ENCODE measurements at places on chromosomes 12 and 14.
A peak's percentile ranks its signal among the peaks of the same experiment; 100 is the strongest.

DNA sequence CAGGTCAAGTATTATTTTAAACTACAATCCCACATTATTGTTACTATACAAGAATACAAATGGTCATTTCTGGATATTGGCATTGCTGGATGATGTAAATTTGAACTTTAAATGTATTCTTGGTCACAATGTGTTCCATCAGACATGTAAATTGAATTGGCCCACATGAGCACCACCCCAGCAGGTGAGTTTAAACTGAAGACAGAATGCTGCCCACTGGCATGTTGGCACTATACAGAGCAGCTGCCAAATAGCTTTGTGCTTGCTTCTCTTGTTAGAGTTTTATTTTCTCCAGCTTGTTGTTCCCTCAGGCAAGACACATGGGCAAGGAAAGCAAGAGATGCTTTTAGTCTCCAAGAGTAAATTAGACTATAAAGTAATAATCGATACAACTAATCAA lies 98.6 kb downstream of the C12orf50 start:
- DNase-seq, result no peak

GRCh38 chr14:29898470-29898869 lies 29.2 kb downstream of the PRKD1 start:
- DNase-seq, result no peak

- DNase-seq, result no peak
Observed at GRCh38 chr14:63387711-63388110, 69.0 kb upstream of the GPHB5 start.

GRCh38 chr12:67721248-67721647 lies 72.7 kb downstream of the DYRK2 start:
- DNase-seq, result no peak

GRCh38 chr14:68266998-68267397 lies 447.4 kb downstream of the RAD51B start:
- no peak for DNase-seq

DNA sequence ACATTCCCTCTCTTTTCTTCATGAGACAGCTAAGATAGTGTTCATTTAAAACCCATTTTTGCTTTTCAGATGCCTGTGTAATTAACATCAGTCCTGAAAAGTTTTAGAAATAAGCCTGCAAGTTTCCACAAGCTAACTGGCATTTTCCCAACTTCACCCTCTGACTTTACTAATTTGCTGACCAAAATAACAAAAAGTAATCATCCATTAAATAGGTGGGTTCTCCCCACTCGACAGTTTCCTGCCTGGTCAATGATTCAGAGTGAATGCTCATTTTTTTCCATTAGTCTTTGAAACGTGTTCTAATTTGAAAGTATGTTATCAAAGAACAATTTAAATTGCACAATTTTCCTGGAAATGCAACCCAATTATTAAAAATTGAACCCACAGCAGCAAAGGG lies 23.6 kb downstream of the NELL2 start:
- no peak for DNase-seq

GRCh38 chr12:120835304-120835612 lies 68.9 kb downstream of the SPPL3 start:
- DNase-seq, result no peak

- DNase-seq, result no peak
Observed at GRCh38 chr14:32726516-32726915, 212.2 kb upstream of the NPAS3 start.

DNA sequence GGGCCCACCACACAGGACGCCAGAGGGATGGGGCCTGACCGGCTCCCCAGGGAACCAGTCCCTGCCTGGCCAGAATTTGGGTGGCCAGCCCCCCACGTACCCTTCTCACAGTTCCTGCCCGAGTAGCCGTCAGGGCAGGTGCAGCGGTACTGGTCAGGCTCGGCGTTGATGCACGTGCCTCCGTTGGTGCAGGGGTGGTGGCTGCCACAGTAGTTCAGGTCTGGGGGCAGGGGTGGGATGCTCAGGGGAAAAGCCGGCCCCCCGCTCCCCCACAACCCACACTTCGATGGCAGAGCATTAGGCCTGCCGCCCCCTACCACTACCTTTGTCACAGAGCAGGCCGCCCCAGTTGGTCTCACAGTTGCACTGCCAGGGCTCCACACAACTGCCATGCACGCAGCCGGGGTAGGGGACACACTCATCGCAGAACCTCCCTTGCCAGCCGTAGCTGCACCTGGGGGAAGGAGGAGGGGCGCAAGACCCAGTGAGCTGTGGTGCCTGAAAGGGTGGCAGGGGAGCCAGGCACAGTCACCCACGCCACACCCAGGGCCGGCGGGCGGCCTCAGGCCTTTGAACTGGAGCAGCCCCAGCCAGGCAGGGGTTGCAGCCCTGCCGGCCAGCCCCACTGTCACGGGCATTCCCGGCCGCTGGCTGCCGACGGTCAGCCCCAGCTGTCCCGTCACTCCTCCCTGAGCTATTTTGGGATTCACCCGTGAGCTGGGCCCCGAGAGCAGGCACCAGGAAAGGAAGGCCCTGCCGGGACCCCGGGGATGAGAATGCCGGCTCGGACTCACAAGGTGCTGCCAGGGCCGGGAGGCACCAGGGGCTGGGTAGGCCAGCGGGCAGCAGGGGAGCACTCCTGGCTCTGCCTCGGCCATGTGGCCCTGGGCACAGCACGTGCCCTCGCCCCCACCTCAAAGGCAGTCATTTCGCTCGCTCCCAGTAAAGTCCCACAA lies 16.5 kb downstream of the JAG2 start:
- DNase-seq, result no peak

DNA sequence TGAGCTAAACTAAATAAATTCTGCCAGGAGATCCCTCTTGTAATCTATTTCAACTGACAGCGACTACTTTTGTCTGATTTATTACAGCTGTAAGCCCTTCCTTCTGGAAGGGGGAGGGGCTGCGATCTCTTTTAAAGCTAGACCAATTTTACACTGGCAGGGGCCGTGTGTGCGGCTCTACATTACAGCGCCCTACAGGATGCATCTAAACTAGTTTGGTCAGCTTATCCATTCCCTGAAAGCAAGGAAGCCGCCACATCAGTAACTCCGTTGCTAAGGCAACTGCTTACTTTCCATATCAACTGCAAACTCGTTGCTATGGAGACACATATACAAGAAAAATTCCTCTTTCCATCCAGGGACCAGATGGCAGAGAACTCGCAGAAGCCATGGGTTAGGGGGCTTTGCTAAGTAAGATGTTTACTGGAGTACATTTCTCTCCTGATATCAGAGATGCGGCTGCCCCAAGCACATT lies 17.4 kb downstream of the FOXN3 start:
- DNase-seq, result peak; percentile 23

GRCh38 chr14:33855672-33856071 lies 95.2 kb downstream of the EGLN3 start:
- no peak for DNase-seq

GRCh38 chr14:32697704-32698103 lies 241.0 kb upstream of the NPAS3 start:
- no peak for DNase-seq

Data from SW480 (cell line).